ENCODE measurements at places on chromosomes 7 and 10.

GRCh38 chr7:140297192-140297591, 101.1 kb downstream of the SLC37A3 start:
- DNase-seq = no peak

DNA sequence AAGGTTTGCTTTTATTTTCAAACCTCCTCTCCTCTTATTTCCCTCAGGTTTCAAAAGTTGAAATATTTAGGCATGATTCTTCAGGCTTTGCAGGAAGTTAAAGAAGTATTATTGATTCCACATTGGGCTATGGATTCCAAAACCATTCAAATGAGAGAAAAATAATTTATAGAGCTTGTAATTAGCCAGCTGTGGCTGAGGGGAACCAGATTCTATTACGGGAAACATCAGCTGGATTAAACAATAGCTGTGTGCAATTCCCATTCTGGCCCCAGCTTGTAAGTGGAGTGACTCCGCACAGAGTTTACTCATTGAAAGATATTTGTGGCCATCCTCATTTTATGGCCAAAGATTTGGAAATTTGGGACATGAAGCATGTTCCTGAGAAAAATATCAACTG, 77.0 kb upstream of the PHYHIPL start:
- no peak for DNase-seq

- no peak for DNase-seq
Observed at GRCh38 chr7:130426564-130426963, 14.3 kb downstream of the CEP41 start.

GRCh38 chr7:131623154-131623553, 66.7 kb upstream of the PODXL start:
- no peak for DNase-seq

- DNase-seq = peak; percentile 33
Observed at GRCh38 chr10:95907456-95908253, at the start of gene CC2D2B. CC2D2B (plus strand) TSS chr10:95907975; CDS start chr10:95911324, 3,349 bp downstream.

DNA sequence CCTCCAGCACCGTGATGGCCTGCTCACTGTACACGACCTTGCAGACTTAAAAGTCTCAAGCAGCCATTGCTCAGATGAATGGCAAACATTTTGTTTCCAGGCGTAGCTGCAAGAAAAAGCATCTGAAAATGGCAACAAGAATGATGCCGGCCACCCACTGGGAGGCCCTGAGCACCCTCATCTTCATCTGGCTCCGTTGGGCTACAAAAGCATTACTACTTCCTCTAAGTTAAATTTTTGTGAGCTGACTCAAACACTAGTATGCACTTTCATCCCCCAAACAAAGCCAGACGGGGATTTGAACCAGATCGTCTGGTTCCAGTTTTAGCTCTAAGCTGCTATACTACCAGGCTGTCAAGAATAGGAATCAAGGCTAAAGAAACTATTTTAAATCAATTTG, 116.6 kb upstream of the CDK1 start:
- DNase-seq = no peak

GRCh38 chr10:88064608-88065382, 201.4 kb downstream of the PTEN start:
- DNase-seq = no peak

GRCh38 chr10:29702273-29703164, 67.7 kb upstream of the SVIL start:
- DNase-seq = no peak

DNA sequence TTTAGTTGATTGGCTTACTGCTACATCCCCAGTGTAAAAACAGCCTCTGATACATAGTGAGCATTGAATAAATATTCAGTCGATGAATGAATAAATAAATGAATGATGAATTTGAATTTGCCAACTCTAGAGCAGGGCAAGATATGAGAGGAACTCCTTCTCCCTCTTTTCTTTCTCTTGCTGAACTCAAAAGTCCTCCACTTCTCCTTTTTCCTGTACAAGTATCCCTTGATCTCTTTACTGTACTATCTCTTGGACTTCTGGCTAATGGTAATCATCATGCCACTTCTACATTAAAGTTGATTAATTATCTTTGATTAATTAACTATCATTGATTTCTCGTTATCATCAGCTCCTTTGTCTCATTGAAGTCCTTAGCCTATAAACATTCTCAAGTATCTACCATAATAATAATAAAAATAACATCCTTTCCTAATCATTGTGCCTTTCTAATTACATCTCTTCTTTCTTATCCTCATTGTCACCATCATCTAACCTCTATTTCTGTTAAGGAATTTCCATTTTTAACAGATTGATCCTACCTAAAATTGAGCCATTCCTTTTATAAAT, 10.6 kb downstream of the CPED1 start:
- DNase-seq = no peak

GRCh38 chr10:62707810-62708209, 96.7 kb upstream of the ADO start:
- no peak for DNase-seq

GRCh38 chr10:129972145-129972965, 8.3 kb upstream of the EBF3 start:
- DNase-seq = no peak

DNA sequence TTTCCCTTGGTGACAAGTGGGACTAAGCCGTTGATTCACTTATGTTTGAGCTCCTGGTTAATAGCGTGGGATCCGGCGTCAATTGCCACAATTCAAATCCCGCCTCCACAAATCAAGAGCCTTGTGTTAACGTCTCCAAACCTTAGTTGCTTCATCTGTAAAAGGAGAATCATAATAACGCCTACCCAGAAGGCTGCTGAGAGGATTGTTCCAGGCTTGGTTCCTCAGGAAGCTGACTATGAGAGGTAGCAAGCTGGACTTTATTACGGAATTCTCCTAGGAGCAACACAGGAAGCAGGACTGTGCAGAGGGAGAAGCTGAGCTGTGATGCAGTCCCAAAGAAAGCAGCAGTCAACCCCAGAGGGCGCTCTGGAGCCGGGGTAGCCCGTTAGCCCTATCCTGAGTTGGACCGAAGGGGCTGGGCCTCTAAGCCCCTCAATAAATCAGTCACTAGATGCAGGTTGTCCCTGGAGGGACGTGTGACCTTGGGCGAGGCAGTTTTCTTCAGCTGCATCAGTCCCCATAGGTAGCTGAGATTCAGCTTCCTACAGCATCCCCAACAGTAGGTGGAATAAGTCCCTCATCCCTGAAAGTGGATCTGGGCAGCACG, 6.9 kb upstream of the BAG3 start:
- no peak for DNase-seq
